Progenitor cell of endocrine pancreas (in vitro differentiated cells): ENCODE measurements at places on chromosomes 2 and 18. TPM values are rescaled to one million over a fixed set of nuclear protein-coding genes. Genes with fewer than 3 reads are reported as not detected.

TRIM54 gene
- total RNA-seq: not detected in 2 replicates

CRYBA2 gene
- total RNA-seq: 24.4 and 30.1 TPM in 2 replicates

- no peaks in the 10 kb centered on the region for H3K36me3 ChIP-seq
- H3K27ac ChIP-seq: no peak overlapping the region
- no peak overlapping the region for H3K4me3 ChIP-seq
Measured at GRCh38 chr18:72895548-72895947, 27.8 kb upstream of the NETO1 start.

DNA sequence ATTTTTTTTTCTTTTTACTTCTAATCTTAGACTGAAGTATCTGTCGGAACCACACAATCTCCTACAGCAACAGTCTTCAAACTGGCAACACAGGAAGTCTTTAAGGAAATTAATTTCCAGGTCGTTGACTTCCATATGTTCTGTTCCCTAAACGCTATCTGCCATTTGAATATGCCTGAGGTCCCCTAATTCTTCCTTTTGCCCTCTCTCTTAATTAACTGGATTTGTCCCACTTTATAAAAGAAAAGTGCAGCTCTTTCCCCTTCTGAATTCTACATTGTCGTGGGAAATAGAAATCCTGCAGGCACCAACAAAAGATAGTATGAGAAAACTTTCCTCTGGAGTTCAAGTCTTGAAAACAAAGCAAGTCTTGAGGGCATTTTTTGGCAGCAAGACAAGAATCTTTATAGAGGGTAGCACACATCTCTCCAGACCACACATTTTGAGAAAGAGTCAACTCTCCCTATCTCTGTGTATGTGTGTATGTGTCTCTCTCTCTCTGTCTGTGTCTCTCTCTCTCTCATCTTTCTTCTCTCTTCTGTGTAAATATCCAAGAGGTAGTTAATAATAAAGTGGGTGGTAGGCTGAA is 879.8 kb downstream of the SOCS6 start:
- no peak for DNase-seq
- no peak overlapping the region for H3K27ac ChIP-seq

GRCh38 chr18:8455661-8456614 is 153.3 kb upstream of the RAB12 start:
- H3K36me3 ChIP-seq: no peaks in the 10 kb centered on the region
- no peak overlapping the region for H3K4me3 ChIP-seq
- no peak overlapping the region for H3K27ac ChIP-seq
- no peak for DNase-seq

DNA sequence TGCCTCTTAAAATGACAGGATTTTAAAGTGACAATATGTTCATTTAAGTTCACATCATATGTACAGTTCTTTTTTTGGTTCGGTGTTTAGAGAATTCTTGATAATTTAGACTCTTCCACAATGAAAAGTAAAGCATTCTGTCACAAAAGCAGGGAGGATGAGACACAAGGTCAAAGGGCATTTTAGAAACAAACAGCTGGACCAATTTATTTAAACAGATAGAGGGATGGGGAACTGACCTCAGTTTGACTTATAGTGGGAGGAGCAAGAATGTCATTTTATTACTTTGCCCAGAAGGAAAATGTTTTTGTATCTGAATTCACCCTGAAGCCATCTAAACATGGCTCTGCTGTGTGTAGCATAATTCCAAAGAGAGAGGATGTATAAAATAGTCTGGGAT is 128.5 kb downstream of the MEIS1 start:
- peaks cover 59% of the 10 kb centered on the region for H3K4me1 ChIP-seq
- H3K27ac ChIP-seq: peak overlapping the region; percentile 87
- H3K4me3 ChIP-seq: no peak overlapping the region
- no peak for DNase-seq
- H3K27me3 ChIP-seq: no peaks in the 10 kb centered on the region

DNA sequence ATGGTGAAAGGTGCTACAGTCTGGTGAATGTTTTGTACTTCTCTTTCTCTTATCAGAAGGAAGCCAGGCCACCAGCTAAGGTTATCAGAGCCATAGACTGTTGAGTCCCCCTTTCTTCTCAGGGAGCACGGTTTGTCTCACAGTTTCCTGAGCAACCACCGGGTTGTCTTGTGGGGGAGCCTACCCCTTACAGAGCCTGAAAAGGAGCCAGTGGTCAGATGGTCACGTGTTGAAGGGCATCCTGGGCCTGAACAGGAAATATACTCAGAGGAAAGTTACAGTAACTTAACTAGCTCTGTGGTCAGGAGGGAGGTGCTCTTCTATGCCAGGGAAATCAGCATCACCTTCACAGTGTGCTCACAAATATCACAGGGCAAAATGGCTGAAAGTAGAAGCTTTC is 11.6 kb downstream of the CD28 start:
- H3K4me1 ChIP-seq: peaks cover 34% of the 10 kb centered on the region
- DNase-seq: no peak
- H3K4me3 ChIP-seq: no peak overlapping the region

DNA sequence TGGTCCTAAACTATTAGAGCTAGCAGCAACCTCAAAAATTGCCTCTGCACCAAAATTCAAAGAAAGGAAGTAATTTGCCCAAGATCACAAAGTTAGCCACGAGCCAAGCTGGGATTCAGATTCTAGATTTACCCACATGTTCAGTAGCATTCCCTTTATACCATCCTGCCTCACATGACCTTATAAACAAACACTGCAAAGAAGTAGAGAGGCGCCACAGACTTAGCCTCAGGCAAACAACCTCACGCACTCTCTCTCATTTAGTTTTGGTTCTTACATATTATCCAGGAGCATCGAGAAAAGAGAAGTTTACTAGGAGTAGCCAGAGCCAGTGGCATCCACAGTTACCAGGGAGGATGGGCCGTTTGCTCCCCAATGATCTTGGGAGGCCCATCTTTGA is 226.6 kb downstream of the OSR1 start:
- no peak overlapping the region for H3K4me3 ChIP-seq
- no peak overlapping the region for H3K27ac ChIP-seq

- no peaks in the 10 kb centered on the region for H3K36me3 ChIP-seq
- H3K27me3 ChIP-seq: peaks cover 12% of the 10 kb centered on the region
- no peaks in the 10 kb centered on the region for H3K4me1 ChIP-seq
- DNase-seq: no peak
- H3K4me3 ChIP-seq: no peak overlapping the region
- H3K27ac ChIP-seq: no peak overlapping the region
Measured at GRCh38 chr2:128237081-128237534, 81.6 kb downstream of the HS6ST1 start.

DNA sequence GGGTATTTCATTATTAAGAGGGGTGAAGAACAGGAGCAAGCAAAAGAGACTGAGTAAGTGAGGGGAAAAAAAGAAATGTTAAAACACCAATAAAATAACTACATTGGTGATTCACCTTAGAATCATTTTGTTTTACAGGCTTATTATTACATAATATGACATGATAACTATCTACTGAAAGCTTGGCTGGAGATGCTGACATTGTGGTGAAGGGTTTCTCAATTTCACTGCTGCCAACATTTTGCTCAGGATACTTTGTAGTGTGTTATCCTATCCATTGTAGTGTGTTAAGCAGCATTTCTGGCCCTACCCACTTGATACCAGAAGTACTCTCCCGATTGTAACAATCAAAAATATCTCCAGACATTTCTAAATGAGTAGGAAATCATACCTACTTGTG is 1564.6 kb upstream of the NXPH2 start:
- no peak for DNase-seq
- H3K36me3 ChIP-seq: no peaks in the 10 kb centered on the region
- H3K27ac ChIP-seq: no peak overlapping the region
- H3K4me3 ChIP-seq: no peak overlapping the region
- no peaks in the 10 kb centered on the region for H3K27me3 ChIP-seq

GRCh38 chr2:218859988-218860831 is 605 bp downstream of the WNT6 start:
- H3K4me3 ChIP-seq: peak overlapping the region; percentile 67
- H3K27me3 ChIP-seq: peaks cover 88% of the 10 kb centered on the region
- peaks cover 11% of the 10 kb centered on the region for H3K4me1 ChIP-seq
- DNase-seq: no peak
- H3K36me3 ChIP-seq: no peaks in the 10 kb centered on the region

- no peak for DNase-seq
- H3K27ac ChIP-seq: no peak overlapping the region
- H3K4me1 ChIP-seq: peaks cover 12% of the 10 kb centered on the region
- H3K27me3 ChIP-seq: no peaks in the 10 kb centered on the region
- H3K4me3 ChIP-seq: no peak overlapping the region
Measured at GRCh38 chr18:75377258-75377657, 50.2 kb downstream of the SMIM21 start.

GRCh38 chr18:75408554-75409506 is 18.7 kb downstream of the SMIM21 start:
- DNase-seq: no peak
- H3K36me3 ChIP-seq: no peaks in the 10 kb centered on the region
- H3K27ac ChIP-seq: no peak overlapping the region
- peaks cover 28% of the 10 kb centered on the region for H3K27me3 ChIP-seq

- H3K36me3 ChIP-seq: peaks cover 2% of the 10 kb centered on the region
- H3K27me3 ChIP-seq: no peaks in the 10 kb centered on the region
- peak overlapping the region; percentile 15 for H3K4me3 ChIP-seq
Measured at GRCh38 chr2:118091631-118092030, 3.4 kb downstream of the INSIG2 start.

DNA sequence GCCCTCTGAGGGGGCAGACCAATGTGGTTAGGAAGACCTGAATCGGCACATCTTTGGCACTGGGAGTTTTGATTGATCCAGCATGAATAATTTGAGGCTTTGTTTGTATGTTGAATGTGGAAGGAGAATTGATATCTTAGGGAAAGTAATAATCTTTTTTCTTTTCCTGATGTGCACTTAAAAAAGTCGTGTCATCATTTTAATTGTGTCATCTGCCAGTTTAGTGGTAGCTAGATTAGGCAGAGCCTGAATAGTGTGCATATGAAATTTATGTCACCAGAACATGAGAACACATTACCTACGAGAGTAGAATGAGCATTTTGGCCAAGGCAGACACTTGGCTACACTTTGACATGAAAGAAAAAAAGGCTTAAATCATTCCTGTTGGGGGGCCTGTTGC is 79.5 kb downstream of the KIF5C start:
- peaks cover 5% of the 10 kb centered on the region for H3K4me1 ChIP-seq
- H3K27ac ChIP-seq: peak overlapping the region; percentile 31
- DNase-seq: no peak
- no peaks in the 10 kb centered on the region for H3K27me3 ChIP-seq
- no peak overlapping the region for H3K4me3 ChIP-seq
